ENCODE measurements at places on chromosomes 7 and 10. TPM values are rescaled to one million over a fixed set of nuclear protein-coding genes. Genes with fewer than 3 reads are reported as not detected.

- DNase-seq = no peak
These were observed 41.2 kb downstream of the CALML3 start for GRCh38 chr10:5565671-5566581.

DNA sequence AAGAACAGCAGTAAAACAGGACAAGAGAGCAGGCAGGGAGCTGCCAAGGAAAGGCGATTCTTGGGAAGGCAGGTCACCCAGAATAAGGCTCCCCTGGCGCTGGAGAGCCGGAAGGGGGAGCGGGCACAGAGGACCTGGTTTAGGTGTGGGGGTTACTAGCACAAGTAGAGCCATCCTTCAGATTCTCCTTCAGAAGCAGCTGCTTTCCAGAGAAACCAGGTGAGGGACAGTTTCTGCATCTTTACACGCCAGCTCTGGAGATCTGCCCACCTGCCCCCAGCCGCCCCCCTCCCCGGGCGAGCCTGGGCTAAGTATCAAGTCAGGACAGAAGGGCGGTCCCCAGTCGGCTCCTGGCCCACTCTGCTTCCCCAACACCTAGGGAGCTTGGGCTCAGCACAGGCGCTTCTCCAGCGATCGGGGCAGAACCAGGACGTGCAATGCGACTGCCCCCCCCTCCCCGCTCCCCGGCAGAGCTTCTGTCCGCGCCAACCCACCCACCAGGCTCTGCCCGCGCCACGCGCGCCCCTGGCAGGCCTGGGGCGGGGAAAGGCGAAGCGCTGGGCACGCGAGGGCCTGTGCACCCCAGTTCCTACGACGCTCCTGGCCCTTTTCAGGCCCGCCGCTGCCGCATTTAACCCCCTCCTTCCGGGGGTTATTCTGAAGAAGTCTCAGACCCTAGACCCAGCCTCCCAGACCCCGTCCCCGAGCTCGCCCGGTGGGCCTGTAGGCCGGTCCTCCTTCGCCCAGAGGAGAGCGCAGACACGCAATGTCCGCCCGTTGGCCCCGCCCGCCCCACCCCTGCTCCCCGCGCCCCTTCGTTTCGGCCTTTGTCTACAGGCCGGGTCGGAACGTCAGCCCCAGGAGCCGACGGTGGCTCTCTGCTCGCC, 4.4 kb upstream of the EN2 start:
- DNase-seq = no peak

- DNase-seq = no peak
These were observed 63.0 kb downstream of the AOAH start for GRCh38 chr7:36661135-36661840.

DNA sequence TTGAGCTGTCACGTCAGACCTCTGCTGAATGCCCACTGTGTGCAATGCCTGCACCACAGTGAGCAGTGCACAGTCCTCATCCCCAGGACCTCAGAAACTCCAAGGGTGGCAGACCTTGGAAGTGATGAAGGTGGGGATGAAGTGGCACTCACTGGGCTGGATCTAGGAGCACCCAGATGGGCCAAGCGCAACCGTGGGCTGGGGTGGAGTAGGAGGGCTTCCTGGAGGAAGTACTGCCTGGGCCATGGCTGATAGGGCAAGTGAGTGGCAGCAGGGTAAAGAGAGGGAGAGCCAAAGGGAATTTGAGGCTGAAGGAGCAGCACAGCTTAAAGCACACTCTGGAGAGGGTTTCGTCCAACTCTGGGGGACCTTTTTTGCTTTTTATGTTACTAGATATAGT, 52.3 kb downstream of the RBM20 start:
- DNase-seq = no peak

DNA sequence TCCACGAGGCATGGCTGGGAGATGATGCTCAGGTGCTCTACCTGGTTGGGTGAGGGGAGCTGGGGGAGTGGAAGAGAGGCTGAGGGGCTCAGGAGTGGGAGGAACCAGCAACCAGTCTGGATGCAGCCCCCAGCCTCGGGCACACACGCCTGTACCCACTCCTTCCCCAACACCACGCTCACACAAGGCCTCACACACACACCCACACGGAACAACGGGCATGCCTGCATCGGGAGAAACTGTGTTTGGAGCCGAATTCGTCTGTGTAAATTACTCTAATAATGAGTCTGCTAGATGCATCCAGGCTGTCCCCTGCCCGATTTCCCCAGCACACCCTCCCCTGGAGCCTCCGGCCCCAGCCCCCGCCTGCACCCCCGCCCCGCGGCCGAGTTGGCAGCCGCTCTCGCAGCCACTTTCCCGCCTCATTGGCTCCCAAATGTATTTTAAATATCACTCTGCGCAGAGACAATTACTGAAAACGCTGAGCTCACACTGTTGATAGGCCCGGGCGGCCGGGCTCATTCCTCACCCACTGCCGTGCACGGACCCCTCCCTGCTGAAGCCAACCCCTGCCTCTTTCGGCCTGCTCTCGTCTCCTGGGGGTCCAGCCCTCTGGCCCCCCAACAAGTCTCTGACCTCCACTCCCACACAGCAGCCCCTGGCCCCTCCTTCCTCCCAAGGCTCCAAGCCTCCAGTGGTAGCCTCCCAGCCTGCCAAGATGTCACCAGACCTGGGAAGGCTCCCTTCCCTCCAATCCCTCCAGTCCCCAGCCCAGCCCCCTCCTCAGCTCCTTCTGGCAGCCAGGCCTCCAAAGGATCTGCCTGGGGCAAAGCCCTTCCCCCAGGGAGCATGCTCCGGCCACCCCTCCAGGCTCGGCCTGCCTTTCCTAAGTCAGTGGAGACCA, 11.1 kb downstream of the H2BK1 start:
- no peak for DNase-seq

GRCh38 chr7:102434039-102434486, 688 bp downstream of the ORAI2 start:
- peak; percentile 20 for DNase-seq

DNA sequence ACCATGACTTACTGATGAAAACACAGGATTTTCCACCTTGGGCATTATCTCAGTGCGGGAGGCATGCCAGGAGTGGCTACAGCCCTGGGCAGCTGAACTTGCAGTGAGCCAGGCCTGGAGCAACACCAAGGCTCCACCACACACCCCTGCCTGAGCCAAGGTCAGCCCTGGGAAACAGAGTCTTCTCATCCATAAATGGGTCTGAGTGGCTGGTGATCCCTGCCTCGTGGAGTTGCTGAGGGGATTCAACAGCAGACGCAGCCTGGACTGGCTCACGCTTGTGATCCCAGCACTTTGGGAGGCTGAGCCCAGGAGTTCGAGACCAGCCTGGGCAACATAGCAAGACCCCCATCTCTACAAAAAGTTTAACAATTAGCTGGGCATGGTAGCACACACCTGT, 32.2 kb downstream of the SPOCK2 start:
- no peak for DNase-seq

- DNase-seq = no peak
These were observed 40.3 kb upstream of the NRF1 start for GRCh38 chr7:129571201-129571600.

GRCh38 chr10:127922675-127923366, 15.9 kb downstream of the PTPRE start:
- no peak for DNase-seq

DNA sequence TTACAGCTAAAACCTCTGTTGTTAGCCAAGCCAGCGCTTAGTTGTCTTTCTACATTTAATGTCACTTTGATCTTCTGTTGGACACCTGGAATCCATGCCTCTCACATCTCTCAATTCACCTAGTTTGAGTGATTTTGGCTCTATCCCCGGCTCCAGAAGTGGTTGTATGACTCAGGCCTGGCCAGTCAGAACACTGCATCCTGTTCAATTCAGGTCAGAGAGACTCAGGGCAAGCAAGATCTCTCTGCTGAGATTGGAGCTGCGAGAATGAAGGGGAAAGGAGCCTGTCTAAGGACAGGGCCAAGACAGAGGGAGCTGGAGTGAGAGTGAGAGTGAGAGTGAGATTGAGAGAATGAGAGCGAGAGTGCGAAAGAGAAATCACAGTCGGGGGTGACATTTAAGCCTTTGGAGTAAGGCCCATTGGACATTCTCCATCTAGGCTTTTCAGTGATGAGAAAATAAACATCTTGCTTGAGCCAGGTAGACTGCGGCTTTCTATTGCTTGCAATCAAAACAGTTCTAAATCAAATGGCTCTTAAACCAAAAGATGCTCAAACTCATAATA, 83.3 kb upstream of the DYNC1I1 start:
- DNase-seq = no peak

GRCh38 chr7:146791344-146792285, 675.0 kb downstream of the CNTNAP2 start:
- DNase-seq = no peak

DNA sequence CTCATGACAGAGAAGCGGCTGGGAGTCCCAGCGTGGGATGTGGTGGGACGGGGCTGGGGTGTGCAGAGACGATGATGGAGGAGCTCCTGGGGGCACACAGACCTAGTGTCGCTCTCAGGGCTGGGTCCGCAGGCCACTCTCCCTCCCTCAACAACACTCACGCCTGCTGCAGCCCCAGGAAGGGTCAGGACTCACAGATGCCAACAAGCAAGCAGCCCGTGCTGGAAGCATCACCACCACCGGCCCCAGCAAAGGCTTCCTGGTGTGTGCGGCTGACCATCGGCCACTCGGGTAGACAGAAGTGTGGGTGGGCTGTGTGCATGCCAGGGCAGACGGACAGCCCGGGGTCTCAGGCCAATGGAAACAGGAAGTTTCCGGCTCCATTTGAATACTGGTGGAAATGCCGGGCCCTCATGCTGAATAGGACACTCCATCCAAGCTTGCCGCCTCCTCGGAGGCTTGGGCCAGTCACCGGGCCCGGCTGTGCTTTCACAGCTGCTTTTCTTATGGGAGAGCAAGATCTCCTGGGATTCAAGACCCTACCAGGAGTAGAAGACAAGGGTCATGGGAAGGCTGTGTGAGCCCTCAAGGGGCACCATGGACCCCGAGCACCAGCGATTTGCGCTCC, 178.1 kb downstream of the ELFN1 start:
- DNase-seq = no peak

DNA sequence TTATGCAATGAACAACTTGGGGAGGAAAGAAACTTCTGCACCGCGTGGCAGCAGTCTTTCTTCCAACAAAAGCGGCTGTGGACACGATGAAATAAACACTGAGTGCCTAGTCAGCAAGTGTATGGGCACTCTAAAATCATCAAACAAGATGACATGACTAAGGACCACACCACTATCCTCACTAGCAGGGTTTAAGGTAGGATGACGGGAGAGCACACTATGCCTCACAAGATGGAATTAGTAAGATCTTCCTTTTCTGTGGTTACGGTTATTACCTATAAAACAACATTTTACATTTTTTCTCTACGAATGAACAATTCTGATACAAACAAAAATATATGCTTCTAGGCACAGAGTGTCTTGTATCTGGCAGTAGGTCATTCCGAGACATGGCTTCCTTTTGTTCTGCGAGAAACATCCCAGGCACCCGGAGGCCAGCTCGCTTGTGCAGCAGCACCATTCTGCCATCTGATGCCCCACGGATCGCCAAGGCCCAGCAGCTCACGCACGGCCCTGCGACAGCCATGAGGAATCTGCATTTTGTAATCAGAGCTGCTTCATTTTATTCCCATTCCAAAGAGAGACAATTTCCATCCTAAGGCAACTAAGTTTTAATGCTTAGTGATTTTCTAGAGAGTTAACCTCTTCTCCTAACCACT, 54.1 kb upstream of the NCAPG2 start:
- no peak for DNase-seq

DNA sequence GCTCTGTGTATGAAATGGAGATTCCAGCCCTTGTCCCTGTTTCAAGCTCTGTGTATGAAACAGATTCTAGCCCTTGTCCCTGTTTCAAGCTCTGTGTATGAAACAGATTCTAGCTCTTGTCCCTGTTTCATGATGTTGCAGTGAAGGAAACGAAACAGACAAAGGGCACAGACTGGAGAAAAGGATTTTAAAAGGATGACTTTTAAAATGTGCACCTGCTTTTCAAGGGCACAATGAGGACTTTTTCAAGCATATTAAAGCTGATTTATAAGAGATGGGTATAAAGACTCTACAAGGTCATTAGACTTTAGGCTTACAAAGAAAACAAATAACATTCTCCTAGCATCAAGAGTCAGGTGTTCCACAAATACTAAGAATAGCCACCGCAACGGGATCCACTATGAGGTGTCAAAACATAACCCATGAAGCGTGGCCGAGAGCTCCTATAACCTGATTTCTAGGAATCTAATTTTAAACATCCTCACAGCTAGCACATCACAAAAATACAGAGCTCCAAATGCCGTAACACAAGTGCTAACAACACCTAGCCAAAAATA, 29.0 kb downstream of the DIP2C start:
- no peak for DNase-seq

DNA sequence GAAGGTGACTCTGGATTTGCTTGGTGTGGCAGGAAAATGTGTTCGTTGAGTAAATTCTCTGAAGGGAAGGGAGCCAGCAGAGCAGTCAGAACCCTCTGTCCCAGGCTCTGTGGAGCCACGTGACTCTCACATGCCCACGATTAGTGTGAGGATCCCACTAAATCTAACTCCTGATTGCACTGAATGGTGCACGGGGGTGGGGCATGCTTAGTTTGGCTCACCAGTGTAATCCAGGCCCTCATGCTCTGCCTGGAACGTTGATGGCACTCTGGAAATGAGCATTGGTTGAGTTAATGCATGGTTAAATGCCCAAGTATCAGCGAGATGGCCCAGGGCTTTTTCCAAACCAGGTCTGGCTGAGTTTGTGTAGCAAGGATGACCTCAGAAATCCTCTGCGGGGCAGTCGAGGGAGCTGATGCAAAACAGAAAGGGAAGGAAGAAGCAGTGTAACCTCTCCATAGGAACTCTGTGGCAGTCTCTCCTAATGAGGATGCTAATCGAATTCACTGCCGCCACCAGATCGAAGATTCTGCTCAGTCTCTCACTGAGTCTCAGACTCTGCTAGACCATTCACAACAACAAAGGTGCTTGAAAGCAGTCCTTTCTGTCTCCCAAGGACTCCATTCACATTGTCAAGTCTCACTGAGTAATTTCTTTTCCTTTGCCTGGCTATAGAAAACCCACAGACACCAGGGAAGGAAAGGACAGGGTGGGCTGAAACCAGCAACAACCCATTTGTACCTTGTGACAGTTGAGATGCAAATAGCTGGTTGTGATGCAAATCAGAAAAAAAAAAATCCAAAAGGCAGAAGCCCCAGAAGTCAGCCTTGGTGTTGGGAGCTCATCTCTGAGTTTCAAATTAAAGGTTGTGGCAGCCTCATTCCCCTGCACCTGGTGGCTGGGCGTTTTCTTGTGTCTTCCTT, 98.1 kb downstream of the C10orf105 start:
- DNase-seq = peak; percentile 56

DNA sequence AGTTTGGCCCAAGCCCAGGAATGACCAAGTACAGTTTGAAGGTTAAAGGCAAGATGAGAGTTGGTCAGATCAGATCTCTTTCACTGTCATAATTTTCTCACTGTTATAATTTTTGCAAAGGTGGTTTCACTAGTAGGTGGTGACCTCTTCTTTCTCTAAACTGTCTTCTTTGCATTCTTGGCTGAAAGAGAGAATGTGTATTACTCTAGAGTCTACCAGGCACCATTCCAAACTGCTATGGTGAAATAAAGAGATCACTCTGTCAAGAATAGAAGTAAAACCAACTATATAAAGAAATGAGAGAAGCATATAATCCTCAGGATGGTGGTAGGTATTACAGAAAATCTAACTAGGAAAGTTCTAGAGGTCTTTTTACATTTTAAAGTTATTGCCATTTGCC, 72.7 kb downstream of the DYNC1I1 start:
- DNase-seq = no peak

The COG5 gene
- 28.8 TPM for total RNA-seq

The TCERG1L gene
- 0.05 TPM for total RNA-seq

The DOCK1 gene
- 25.1 TPM for total RNA-seq

The SFRP5 gene
- 0.21 TPM for total RNA-seq

The TRIM73 gene
- 0.50 TPM for total RNA-seq

The RBP3 gene
- total RNA-seq = not detected

The HGF gene
- 0.11 TPM for total RNA-seq

The NCF1 gene
- total RNA-seq = not detected

The HIP1 gene
- total RNA-seq = 44.5 TPM

The SPDYE2 gene
- total RNA-seq = not detected

The TRIM24 gene
- total RNA-seq = 11.9 TPM

The AOAH gene
- total RNA-seq = 0.05 TPM
